Stimulated activated CD4-positive, alpha-beta T cell treated with anti-CD3 and anti-CD28 coated beads, Interleukin-1b, Interleukin-23, amount 100 ng/mL, for 4 hours (primary cell): ENCODE measurements at places on chromosomes 1 and 21.

DNA sequence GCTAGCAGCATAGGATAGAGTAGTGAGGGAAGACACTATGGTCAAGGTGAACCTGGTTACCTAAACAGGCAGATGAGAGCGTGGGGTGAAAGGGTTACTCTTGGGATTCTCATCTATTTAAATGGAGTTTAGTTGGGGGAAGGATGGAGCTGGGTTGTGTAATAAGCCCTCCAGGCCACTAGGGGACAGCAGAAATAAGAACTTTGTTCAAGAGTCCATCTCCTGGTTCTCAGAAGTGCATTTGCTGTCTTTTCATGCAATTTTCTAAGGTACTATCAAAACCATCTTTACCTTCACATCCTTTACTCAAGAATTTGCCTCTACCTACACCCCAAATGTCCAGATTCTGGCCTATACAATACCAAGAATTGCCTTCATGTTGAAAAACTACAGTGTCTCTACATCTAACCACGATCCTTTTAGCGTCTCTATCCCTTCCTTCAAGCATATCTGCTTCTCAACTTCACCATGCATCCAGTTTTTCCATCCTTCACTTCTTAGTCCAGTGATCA is 28.0 kb downstream of the SLAMF1 start:
- DNase-seq = no peak

GRCh38 chr1:159992161-159992560 is 38.1 kb upstream of the SLAMF9 start:
- DNase-seq = no peak

GRCh38 chr21:36626791-36627190 is 72.1 kb upstream of the SIM2 start:
- no peak for DNase-seq

DNA sequence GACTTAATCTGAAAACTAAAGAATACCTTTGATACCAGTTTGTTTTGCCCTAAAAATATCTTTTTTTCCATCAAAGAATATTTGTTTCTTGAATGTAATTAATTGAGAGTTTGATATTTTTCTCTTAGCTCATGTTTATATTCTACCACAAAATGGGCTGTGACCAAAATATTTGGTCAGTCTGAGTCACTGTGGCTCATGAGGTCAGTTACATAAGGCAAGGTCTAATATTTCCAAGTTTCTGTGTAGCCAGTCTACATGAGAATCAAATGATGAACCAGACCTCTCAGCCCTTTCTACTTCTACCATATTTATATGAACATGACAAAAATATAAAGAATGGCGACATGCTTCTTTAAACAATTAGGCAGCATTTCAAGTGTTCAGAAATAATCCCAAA is 83.0 kb upstream of the IVNS1ABP start:
- DNase-seq = no peak

- DNase-seq = no peak
Observed at GRCh38 chr1:114075546-114076242, 78.0 kb downstream of the SYT6 start.

DNA sequence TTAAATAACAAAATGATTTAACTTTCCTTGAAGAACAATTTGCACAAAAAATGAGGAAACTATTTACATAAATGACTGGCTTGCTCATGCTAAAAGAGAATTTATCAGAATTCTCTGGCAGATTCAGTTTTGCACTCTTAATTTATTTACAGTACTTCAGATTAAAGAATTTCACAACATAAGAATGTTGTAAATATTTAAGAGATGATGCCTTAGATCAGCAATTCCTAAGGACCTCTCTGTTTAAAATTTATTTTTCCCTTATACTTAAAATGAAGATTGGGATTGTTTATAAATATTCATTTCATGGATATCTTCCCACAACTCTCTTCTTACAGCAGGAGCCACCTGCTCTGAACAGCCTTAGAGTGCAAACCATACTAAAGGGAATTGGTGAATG is 120.8 kb downstream of the OLFM3 start:
- no peak for DNase-seq

- DNase-seq = no peak
Observed at GRCh38 chr1:76330991-76331603, 256.6 kb downstream of the ST6GALNAC3 start.

- DNase-seq = no peak
Observed at GRCh38 chr1:54884135-54884586, 2.8 kb downstream of the DHCR24 start.

- DNase-seq = no peak
Observed at GRCh38 chr1:113021430-113022085, 51.4 kb upstream of the LRIG2 start.

DNA sequence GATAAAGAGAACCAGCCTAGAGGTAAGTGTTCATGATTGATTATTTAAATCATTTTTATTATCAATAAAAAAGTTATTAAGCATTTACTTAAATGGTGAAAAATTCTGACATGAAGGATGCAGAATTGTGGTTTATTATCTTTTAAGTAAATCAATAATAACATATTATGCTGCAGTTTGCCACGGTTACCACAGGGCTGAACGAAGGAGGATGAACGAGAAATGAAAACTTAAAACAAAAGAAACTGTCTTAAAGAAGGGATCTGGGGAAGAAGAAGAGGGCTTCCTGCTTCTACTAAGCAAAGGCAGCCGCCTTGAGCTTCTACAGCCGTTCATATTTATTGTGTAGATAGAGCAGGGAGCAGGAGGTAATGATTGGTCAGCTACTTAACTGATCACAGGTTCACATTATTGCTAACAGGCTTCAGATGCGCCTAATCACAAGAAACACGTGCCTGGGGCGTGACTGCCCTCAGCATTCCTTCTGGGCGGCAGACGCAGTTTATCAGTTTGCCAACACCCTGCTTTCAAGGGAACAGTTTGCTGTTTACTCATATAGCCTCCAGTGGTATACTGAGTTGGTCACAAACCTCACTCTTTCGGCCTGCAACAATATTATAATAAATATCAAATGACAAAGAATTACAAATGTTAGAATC is 5.8 kb upstream of the FNBP1L start:
- no peak for DNase-seq

- DNase-seq = no peak
Observed at GRCh38 chr1:231913493-231913892, 286.9 kb downstream of the DISC1 start.

GRCh38 chr1:76240316-76240715 is 165.8 kb downstream of the ST6GALNAC3 start:
- no peak for DNase-seq

- DNase-seq = no peak
Observed at GRCh38 chr1:152919071-152919470, 10.7 kb downstream of the IVL start.

DNA sequence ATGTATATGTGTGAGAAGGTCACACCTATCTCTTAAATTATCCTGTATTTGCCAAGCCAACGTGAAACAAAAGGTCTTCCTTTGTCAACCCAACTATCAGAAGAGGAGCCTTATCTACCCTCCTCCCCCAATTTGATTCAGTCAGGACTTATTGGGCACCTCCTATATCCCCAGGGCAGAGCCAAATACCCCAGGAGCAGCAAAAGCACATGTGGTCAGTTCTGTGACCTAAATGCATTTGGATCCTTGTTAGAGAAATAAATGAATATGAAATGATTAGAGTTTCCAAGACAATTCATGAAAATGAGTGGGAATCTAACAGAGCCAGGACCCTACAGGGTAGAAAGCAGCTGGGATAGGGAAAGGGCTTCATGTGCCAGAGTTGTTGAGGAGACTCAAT is 37.0 kb upstream of the KCND3 start:
- DNase-seq = no peak

DNA sequence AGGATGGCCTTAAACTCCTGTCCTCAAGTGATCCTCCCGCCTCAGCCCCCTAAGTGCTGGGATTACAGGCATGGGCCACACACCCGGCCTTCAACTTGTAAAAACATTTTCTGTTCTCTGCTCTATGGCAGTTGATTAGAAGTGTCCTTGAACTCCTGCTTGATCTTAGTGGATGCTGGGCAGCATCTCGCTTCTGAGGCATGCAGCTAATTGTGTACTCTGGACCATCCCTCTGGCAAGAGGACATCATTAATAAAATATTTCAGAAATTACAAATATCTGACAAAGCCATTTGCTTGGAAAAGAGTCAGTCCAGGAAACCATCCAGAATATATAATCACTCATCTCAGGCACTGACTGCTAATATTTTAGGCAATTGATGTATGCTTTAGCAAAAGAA is 8.1 kb downstream of the NGF start:
- no peak for DNase-seq

DNA sequence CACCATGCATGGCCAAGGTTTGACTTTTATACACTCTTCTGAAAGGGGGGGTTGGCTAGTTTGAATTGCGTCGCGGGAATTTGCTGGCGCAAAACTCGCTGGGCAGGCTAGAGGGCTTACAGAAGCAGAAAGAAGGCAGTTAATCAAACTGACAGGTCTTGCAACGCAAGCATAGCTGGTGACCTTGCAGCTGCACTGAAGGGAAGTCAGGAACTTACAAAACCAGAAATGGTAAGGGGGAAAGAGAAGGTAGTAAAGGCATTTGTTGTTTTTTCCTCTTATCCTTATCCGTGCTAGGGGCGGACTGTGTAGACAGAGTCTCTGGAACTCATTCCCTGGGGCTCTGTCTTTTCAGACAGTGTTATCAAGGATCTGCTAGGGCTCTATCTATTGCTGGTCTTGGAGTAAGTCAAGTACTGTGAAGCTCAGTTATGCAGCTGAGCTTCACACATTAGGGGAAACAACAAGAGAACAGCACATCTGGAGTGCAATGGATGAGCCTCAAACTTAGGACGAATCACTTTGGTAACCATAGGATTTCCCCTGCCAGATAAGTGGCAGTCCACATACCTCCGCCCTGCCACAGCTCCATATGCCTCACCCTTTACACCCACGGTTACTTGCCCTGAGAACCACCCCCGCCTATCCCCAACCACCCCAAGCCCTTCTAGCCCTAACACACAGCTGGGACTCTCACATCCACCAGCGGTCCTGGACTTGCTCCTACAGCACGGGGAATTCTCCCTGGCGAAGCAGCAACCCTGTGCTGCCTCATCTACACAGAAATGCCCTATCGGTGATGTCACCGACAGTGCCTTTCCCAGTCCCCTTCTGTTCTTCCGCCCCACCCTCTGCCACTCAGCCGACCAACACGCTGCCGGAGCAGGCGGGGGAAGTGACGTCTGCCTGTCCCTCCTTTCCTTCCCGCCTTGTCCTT is 251.4 kb downstream of the FAM72C start:
- DNase-seq = peak; percentile 3

GRCh38 chr21:27570306-27570868 is 603.5 kb upstream of the ADAMTS5 start:
- no peak for DNase-seq

DNA sequence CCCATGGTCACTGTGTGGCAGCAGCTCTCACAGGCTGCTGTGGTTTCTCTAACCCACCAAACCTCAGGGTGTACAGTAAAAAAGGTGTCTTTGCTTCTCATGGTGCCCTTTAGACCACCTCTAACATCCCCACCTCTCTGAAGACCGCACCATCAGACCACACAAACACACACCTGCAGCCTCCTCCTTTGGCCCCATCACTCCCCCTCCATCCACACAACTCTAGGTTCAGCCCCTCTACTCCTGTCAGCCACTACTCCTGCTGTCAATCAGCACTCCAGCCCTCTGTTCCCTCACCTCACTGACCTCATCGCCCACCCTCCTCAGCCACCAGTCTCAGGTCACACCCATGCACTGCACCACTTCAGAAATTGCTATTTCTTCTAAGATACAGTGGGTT is 7.5 kb downstream of the ZNF692 start:
- DNase-seq = no peak

DNA sequence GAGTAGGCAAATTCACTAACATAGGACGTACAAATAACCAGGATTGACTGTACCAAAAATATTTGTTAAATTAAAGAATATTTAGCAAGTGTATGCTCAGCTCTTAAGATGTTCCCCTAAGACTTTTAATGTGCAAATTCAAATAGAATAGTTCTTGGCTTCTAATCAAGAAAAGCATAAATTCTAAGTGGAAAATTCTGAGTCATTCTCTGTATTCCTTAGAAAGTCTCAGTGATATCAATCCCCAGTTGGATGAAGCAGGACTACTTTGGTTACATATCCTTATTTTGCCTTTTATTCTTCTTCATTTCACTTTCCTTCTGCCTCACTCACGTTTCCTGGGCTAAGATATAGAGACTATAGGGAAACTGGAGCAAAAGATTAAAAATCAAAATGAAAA is 130.2 kb downstream of the IFI44 start:
- no peak for DNase-seq

DNA sequence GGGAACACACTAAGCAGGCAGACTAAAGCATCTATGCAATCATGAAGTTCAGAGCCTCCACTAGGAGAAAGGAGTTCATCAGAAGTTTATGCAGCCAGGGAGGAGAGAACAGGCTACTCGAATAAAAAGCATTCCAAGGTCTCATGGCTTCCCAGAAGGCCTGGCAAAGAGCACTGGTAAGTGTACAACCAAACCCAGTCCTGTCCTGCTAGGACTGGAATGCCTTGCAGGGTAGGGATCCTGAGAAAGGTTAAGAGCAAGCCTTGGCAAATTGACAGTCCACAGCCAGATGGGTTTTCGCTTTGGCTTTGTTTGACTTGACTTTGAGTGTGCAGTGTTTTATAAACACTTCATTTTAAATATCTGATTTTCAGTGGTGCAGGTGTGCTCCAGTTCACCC is 133.6 kb upstream of the ATP1B1 start:
- DNase-seq = no peak

GRCh38 chr1:230679192-230679591 is 34.7 kb downstream of the AGT start:
- DNase-seq = no peak

- DNase-seq = no peak
Observed at GRCh38 chr1:5938101-5938646, 54.1 kb downstream of the NPHP4 start.

GRCh38 chr1:6108937-6109614 is 63.4 kb downstream of the KCNAB2 start:
- DNase-seq = peak; percentile 5

DNA sequence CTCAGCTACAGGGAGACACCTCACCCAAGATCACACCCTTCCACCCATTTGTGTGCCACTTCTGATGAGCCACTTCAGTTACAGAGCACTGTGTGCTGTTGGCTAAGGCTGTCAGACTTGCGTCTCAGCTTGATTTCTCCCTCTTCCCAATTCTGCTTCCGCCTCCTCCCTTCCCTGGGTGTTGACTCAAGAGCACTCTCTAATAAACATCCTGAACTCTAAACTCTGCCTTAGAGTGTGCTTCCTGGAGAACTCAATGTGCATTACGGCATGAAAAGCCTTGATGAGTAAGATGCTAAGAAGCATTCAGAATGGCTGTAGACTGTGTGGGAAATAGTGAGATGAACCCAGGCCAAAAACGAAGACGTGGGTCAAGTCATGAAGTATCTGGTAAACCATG is 54.9 kb upstream of the S1PR1 start:
- no peak for DNase-seq

GRCh38 chr21:43352568-43353281 is 74.2 kb downstream of the SIK1 start:
- no peak for DNase-seq

DNA sequence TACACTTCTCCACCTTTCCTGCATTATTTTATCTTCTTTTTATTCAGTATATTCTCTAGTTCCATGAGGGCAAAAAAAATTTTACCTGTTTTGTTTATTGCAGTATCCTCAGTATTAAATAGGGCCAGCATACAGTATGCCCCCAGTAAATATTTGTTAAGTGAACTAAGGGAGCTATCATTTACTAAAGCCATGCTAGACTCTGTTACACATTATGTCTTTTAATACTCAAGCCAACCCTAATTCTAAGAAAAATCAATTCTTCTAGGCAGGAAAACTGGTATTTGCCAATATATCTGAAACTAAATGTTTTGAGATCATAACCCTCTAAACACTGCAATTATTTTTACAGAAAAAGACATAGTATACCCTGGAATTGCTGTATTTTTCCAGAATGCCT is 18.3 kb downstream of the TMEM50A start:
- DNase-seq = no peak

GRCh38 chr1:48608882-48609281 is 136.9 kb upstream of the SPATA6 start:
- no peak for DNase-seq
